ENCODE measurements at places on chromosomes 16 and 17.
A peak's percentile ranks its signal among the peaks of the same experiment; 100 is the strongest.

DNA sequence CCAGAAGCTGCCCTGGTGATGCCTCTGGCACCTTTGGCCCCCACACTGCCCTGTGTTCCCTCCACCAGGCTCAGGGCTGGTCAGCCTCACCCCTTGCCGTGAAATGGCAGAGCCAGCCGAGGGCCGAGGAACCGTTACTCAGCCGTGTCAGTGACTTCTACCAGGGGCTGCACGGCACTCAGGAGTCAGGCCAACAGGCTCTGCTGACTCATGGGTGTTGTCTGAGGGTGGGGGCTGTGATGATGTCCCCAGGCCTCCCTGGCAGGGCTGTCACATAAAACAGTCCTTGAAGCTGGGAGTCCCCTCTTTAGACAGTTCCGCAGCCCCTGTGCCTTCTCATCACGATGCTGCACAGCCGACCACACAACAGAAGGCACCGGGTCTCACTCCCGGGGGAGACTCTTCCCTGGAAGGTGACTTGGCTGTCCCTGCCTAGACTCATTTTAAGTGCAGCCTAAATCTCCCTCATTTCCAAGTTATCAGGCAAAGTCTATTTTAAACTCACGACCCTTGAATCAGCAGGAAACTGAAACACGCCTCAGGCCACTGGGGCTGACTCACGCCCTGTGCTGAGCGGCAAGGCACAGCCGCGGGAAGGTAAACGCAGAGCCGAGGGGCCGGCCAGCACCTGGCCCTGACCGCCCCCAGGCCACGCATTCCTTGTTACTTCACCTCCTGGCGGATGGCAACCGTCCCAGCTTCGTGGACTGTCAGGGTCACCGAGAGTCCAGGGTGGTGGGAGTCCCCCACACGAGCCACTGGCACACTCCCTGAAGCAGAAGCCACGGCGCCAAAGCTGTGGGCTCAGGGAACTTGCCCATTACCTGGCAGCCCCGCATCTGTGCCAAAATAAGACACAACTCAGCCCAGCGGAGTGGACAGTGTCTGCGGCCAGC lies 102.6 kb downstream of the ZNF778 start:
- no peak for DNase-seq

GRCh38 chr16:16127469-16128116 lies 95.7 kb downstream of the ABCC6 start:
- DNase-seq, result peak; percentile 59

DNA sequence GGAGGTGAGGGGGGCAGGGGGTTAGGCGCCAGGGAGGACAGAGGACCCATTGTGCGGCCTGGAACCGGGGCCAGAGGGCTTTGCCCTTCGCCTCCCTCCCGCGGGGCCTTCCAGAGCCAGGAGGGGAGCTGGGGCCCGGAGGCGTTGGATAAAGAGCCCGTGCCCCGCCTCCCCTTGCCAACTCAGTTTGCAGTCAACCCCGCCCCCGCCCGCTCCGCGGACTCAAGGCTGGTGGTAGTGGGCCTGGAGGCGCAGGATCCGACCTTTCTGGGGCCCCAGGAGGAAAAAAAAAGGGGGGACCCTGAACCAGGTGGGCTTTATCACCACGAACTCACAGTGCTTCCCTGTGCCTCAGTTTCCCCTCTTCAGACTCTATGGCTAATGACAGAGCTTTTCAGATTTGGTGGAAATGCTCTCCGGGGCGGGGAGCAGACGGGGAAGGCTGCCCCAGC lies 2.0 kb upstream of the SPHK1 start:
- DNase-seq, result no peak

- no peak for DNase-seq
Measured at GRCh38 chr16:23950291-23950894, 114.6 kb downstream of the PRKCB start.

DNA sequence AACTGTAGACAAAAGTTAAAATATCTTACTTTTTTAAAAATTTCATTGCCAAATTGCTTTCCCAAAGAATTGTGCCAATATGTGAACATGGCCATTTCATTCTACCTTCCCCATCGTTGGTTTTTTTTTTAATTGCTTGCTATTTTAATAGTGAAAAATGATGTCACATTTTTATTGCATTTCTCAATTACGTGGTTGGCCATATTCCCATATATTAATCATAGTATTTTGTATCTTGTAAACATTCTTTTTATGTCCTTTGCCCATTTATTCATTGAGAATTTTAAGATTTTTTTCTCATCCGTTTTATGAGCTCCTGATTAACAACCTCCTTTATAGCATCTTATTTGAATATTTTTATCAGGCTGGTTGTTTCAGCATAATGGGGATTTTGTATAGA lies 7.2 kb downstream of the OMG start:
- no peak for DNase-seq

- DNase-seq, result no peak
Measured at GRCh38 chr16:9797306-9797705, 384.9 kb downstream of the GRIN2A start.

DNA sequence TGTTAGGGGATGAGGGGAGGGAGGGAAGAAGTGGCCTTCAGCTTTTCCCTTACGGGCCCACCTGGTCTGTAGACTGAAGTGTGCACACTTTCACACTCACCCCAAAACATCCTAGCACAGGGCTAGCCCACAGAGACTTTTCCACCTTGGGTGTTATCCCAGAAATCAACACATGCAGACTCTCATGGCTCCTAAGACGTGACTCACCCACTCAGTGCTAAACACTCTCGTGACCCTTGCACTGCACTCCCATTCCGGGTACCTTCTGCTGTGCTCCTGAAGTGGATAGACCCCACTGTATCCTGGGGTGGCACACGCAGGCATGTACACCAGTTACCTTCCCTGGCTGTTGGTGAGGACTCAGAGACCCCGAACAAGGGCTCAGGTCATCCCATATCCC lies 23.0 kb upstream of the ABCC3 start:
- no peak for DNase-seq

GRCh38 chr16:54362591-54363206 lies 76.1 kb upstream of the IRX3 start:
- no peak for DNase-seq

DNA sequence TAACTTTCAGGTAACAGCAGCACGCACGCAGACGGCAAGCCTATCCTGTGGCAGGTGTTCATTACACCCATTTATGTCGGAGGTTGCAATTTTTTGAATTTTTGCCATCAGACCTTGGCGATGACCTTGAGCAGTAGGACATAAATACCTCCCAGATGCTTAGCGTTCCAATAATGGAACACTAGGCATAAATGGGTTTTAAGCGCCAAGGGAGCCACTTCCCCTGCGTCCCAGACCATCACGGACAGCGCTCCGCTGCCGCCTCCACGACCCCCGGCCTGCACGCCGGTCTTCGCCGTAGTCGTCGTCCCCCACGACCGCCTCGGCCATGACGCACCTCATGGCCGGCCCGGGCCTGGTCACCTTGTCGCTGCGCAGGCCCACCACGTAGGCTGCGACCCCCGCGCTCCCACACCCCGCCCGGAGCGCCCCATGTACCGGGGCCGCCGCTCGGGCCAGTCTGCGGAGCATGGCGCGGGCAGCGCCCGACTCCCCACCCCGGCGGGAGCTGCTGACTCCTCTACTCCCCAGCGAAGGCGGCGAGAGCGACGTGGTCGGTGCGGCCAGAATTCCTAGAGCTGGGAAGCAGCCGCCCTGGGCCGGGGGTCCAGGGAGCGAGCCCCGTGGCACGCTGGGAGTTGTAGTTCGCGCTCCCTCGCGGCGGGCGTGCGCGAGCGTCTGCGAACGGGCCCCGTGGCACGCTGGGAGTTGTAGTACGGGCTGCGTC lies 22.7 kb downstream of the TMEM235 start:
- DNase-seq, result peak; percentile 80

GRCh38 chr17:43074869-43075268 lies 49.8 kb downstream of the RND2 start:
- no peak for DNase-seq

DNA sequence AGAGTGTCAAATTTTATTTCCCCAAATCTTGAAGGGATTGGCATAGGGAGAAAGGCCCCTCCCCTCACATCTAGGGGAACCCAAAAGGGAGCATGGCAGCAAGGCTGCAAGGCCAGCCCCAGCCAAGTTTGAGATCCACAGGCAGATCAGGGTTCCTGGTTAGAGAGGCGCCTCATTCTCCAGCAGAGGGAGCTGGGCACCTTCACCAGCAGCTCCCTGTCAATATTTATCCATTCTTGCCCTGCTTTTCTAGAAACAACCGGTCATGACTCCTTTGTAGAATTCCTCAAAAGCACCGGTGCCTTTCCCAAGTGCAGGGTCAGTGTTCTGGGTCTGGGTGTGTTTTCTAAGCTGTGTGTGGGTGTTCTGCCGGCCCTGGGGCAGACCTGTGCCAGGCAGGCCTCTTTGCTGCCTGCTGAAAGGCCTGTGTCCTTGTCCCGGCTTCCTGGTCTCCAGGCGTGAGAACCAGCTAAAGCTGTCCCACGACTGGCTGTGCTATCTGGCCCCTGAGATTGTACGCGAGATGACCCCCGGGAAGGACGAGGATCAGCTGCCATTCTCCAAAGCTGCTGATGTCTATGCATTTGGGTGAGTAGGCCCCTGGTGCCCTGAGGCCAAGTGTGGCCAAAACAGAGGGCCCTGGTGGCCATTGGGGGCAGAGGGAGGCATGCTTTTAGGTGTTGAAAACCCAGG lies 21.2 kb upstream of the LGALS9 start:
- no peak for DNase-seq

DNA sequence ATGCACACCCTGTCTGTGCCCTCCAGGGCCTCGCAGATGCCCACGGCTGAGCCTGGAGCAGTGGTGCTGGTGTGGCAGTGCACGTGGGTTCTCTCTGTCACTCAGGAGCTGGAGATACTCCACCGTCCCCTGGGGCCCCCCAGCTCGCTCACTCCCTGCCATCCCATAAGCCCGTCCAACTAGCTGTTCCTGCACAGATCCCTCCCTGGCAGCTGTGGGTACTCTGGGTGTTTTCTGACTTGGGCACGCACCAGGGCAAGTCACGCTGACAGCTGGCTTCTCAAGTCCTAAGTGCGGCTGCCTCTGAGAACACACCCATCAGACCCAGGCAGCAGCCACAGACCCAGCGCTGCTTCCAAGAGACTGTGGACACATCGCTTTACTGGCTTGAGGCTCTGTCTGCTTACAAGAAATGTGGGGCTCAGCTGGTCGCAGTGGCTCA lies 25.4 kb upstream of the ITGB4 start:
- DNase-seq, result no peak

- no peak for DNase-seq
Measured at GRCh38 chr16:26709175-26709574, 357.6 kb upstream of the C16orf82 start.

- no peak for DNase-seq
Measured at GRCh38 chr17:17165666-17166308, 40.3 kb downstream of the PLD6 start.

DNA sequence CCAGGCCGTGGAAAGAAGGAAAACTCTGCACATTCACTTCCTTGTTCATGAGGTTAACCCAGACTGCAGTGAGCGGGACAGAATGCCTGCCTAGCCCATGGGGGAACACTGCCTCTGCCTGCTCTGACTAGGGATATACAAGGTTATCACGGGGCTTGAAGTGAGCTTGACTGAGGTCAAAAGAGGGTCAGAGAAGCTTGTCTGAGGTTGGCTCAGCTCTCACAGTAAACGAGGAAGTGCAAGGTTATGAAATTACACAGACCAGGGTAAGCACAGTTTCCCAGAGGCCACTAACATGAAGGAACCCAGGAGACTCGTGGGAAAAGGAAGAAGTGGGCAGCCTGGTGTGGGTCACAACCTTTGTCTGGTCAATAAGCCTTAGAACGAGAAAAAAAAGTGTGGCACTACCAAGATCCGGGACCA lies 28.7 kb downstream of the HIC1 start:
- DNase-seq, result peak; percentile 61

- DNase-seq, result no peak
Measured at GRCh38 chr17:70560471-70560870, 391.1 kb downstream of the KCNJ2 start.

- DNase-seq, result no peak
Measured at GRCh38 chr17:59800530-59800942, 92.2 kb downstream of the TUBD1 start.

DNA sequence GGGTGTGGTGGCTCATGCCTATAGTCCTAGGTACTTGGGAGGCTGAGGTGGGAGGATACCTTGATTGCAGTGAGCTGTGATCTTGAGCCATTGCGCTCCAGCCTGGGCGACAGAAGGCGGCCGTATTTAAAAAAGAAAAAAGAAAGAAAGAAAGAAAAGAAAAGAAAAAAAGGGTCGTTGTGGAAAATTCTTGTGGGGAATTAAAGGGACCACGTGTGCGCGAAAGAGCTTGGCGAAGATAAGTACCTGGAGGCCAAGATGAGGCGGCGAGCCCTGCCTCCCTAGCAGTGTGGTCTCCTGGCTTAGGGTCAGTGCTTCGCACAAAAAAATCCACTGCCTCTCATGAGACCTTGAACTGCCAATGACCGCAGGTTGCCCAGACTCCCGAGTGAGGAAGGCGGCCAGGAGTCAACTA lies 728 bp upstream of the NMT1 start:
- no peak for DNase-seq

DNA sequence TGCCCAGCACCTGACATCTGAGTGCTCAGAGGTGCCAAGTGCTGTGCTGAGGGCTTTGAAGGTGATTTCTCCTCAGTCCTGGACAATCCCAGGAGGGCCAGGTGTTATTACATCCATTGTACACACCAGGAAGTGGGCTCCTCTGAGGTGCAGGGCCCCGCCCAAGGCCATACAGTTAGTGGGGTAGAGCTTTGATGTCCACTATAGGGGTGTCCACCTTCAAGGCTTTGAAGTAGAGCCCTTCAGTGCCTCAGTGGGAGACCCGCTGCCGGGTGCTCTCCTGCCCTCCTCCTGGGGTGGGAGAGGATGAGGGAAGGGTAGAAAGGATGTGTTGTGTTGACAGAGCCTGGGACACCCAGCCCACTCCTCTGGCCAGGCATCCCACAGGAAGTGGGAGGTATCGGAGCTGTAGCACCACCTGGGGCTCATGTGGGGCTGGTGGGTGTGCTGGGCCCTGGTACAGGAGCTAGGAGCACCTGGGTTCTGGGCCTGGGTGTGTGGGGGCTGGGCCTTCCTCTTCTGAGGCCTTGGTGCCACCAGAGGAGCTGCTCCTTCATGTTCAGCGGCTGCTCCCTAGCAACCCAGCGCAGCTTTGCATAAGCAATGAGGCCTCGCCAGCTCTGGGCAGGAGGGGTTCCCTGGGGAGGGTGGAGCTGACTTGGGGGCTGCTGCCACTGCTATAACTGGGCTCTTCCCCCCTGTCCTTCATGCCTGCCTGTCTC lies 7.4 kb downstream of the LASP1 start:
- peak; percentile 63 for DNase-seq

DNA sequence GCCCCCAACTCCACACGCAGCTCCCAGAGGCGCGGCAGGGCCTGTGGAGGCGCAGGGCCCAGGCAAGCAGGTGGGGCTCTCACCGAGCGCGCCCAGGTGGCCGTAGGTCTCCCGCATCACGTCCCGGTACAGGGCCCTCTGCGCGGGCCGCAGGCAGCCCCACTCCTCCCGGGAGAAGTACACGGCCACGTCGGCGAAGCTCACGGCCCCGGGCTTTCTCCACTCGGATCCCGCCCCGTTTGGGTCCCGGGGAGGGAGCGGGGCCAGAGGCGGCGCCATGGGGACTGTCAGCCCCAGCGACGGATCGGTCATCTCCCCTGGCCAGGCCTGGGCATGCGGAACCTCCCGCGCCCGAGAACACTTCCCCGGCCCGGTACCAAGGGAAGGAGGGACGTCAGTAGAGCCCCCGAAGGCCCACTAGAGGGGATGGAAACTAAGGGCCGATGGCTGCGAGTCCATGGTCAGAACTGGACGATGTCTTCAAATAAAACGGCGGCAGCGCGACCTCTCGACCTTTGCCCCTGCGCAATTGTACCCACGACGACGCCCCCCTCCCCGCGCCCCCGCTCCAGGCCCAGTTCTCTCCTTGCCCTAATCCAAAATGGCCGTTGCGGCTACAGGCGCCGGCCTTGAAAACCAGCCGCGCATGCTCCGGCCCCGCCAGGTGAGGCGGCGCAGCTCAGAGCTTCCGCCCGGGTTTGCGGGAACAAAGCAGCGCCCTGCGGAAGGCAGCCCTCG lies at the start of gene ZNF747:
TSS of gene ZNF747 (minus strand) at position 491 of the 738 bp plus-strand sequence. CDS start at position 312, 179 bp downstream.
- DNase-seq, result peak; percentile 89
